AG09309 (cell line): ENCODE measurements at places on chromosomes 3 and 15.
A peak's percentile ranks its signal among the peaks of the same experiment; 100 is the strongest.

DNA sequence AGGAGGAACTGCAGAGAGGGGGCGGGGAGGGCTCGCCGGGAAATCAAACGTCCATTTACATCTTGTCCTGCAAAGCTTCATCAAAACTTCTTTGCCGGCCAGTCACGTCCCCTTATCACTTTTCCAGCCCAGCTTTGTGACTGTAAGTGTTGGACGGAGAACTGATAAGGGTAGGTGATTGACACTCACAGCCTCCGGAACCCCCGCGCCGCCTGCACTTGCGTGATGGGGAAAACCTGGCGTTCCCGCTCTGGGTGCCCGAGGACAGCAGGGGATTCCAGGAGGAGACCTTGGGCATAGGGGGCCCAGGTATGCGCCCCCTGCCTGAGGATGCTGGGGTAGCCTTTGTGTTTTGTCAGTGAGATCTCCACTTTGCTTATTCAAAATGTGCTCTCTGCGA lies 72.8 kb upstream of the ANKRD34C start:
- DNase-seq, result no peak

GRCh38 chr3:31132132-31132769 lies 237.8 kb upstream of the GADL1 start:
- peak; percentile 14 for DNase-seq

DNA sequence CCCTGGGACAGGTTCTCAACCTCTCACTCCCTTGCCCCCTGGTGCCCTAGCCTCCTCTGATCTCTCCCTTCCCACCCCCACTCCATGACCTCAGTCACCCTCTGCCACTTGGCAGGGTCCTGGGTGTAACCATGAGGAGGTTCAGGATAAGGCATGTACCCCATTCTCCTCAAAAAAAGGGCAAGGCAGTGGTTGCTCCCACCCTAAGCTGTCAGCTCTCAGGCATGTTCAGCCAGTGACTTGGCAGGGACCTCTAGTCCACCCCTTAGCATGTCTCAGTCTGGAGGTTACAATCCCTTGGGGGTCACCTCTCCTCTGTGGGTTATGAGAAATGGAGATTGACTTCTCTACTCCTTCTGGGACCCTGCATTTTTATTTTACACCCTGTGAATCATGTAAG lies 11.0 kb upstream of the BOC start:
- DNase-seq, result no peak

GRCh38 chr15:89885611-89886010 lies 8.2 kb downstream of the AP3S2 start:
- DNase-seq, result no peak

DNA sequence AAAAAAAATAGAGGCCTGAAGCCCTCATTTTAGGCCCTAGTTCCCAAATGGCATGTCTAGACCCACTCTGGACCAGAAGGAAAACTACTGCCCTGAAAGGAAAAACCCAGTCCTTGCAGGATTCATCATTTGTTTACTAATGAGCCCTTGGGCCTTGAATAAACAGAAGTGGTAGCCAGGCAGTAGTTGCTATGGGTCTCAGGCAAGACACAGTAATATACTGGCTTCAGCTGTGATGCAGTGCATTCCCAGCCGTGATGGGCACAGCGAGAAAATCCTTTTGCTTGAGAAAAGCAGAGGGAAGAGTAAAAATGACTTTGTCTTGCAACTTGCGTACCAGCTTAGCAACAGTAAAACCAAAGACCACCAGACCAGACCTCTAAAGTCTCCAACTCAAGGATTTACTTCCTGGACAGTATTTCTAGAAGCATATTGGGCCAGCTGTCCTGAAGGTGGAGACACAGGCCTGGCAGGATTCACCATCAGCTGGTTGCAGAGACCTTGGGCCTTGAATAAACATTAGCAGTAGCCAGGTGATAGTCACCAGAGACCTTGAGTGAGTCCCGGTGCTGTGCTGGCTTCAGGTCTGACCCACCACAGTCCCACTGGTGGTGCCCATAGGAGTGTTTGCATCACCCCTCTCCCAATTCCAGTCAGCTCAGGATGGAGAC lies 208.3 kb upstream of the SLITRK3 start:
- DNase-seq, result no peak

- DNase-seq, result no peak
Observed at GRCh38 chr3:171777596-171777995, 32.7 kb downstream of the PLD1 start.

GRCh38 chr3:141430316-141430715 lies 56.5 kb upstream of the RASA2 start:
- DNase-seq, result no peak

DNA sequence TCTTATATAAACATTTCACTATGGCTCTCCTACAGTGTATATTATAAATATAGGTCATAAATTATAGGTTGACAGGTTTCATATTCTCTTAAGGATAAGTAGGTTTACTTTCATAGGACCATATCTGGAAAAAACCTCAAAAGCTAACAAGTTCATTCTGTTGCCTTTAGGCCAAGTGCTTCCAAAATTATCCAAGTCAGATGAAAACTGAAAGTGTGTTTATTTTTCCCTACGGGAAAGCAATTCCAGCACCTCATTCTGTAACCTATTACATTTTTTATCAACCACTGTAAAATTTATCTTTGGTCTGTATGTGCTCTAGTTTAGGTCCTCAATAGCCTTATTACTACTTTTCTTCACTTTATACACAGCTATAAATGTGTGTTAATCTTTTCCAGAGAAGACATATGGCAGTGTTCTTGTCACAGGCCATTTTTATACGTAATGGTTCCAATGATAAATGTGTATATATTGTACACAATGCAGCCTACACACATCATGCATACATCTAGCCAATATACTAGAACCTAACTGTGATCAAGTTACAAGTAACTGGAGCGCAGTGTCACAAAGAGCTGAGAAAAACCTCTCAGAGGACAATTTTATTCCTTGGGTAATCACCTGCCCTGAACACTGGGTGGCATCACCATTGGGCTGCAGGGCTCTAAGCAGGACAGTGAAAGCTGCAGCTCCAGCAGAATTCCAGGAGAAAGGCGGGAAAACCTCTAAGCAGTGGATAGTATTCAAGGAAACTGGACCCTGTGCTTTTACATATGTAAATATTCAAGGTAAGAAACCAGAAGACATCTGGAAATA lies 251.3 kb downstream of the CTNNB1 start:
- no peak for DNase-seq

GRCh38 chr3:126514161-126514560 lies 3.4 kb downstream of the UROC1 start:
- DNase-seq, result no peak

- DNase-seq, result peak; percentile 48
Observed at GRCh38 chr3:149245738-149246451, 24.3 kb upstream of the CP start.

- no peak for DNase-seq
Observed at GRCh38 chr15:61807281-61807929, 252.8 kb downstream of the VPS13C start.

GRCh38 chr3:123332124-123332641 lies 116.7 kb downstream of the ADCY5 start:
- no peak for DNase-seq

GRCh38 chr3:27591312-27592210 lies 107.4 kb upstream of the SLC4A7 start:
- DNase-seq, result no peak

DNA sequence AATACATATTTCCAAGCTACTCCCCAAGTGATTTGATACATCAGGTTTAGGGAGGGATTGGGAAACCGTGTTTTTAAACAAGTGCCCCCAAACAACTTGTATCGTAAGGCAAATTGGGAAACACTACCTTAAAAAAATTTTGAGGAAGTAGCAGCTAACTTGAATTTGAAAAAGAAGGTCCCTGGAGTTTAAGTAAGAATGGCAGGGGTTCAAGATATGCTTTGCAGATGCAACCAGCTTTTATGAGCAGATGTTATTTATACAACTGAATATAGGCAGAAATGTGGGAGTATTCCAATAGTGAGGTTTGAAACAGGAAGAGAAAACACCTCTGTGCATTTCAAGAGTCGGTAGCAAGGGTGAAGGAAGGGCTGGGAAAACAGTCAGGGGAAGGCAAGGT lies 139.6 kb downstream of the IL20RB start:
- no peak for DNase-seq

DNA sequence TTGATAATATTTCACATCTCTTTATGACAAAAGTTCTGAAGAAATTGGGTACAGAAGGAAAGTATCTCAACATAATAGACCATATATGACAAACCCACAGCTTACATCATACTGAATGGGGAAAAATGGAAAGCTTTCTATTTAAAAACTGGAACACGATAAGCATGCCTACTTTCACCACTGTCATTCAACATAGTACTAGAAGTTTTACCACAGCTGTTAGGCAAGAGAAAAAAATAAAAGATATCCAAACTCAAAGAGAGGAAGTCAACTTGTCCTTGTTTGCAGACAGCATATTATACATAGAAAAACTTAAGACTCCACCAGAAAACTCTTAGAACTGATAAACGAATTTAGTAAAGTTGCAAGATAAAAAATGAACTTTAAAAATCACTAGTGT lies 40.3 kb downstream of the COPS2 start:
- DNase-seq, result no peak

GRCh38 chr3:71636482-71636881 lies 53.0 kb upstream of the FOXP1 start:
- no peak for DNase-seq

- no peak for DNase-seq
Observed at GRCh38 chr3:28986922-28987321, 293.9 kb upstream of the RBMS3 start.
